Lung (tissue), 17 donors: ENCODE measurements at places on chromosomes 13 and 19.

DNA sequence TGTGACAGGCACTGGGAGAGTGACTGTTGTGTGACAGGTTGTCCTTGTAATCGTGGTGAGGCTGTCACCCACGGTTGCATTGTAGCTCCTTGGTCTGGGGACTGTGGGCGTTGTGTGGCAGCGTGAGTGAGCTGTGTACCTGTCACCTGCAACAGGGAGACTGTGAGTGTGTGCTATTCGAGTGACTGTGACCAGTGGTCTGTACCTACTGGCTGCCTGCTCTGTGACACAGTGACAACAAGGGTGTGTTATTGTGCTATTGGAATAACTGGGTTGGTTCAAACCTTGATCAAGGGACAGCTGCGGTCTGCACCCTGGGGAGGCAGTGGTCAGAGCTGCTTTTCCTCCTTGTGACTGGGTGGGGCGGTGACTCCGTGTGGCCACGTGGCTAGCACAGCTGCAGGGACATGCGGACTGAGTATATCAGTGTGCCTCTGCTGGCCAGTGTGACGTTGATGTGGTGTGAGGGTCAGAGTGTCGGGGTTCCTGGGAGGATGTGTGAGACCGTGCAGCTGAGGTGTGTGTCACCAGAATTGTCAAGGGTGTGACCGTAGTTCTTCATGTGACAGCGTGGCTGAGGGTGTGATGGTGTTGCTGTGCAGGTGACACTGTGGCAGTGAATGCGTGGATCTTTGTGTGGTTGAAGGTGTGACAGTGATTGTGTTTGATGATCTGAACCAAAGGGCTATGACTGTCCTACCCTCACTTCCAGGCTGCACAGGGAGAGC is 10.1 kb upstream of the NFIX start:
- DNase-seq, result peak; percentile 43

DNA sequence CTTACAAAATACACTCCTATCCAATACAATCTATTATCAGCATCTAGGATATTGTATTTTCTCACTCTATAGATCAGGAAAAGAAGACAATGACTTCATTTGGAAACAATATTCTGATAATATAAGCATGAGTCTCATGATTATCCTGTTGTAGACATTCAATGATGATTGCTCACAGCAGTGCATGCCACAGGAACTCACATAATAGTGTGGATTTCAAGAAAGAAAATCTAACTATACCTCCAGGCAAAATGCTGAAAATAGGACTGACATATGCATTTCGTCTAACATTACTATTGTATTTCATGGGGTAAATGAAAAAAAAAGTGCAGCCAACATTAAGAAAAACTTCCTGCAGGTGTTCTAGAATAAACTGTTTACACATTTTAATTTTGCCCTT is 122.6 kb downstream of the POSTN start:
- no peak for DNase-seq

DNA sequence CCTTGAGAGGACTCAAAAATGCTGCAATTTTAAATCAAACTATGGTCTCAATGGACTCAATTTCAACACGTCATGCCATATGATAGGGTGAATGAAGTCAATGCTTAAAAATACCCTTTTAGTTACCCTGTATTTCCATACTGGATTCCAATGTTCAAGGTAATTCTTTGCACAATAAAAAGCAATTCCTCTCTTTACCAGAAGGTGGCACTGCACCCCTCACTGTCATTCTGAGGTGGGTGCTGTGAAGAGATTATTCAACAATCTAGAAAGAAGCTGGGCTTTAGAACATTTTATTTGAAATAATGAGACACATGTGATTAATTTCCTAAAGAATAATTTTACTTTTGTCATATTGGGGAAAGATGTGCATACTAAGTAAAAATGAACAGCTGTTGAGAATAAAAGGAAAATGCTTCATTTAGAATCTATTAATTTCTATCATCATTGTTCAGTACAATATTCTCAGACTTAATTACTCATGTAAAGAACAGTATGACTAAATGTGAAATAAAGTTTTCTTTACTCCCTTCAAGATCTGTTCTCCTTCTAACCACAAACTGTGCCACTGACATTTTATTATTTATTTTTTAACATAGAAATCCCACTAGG is 789.1 kb downstream of the GPC5 start:
- peak; percentile 64 for DNase-seq

GRCh38 chr19:38544569-38545315 is 73.0 kb downstream of the MAP4K1 start:
- no peak for DNase-seq

DNA sequence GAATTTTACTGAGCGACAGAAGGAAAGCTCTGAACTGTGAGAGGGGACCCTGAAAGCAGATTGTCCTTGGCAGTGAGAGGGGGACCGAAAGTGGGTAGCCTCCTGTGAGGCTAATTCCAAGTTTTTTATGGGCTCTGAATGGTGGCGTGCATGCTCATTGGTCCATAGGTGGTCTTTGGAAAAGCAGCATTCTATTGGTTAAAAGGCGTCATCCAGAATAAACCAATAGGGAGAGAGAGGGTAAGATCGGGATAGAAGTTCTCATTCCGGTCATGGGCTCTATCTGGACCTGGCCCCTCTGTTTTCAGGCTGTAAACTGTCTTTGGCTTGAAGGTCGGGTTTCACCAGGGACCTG is 539.8 kb upstream of the PCDH9 start:
- DNase-seq, result no peak

GRCh38 chr13:31794452-31794851 is 55.1 kb downstream of the RXFP2 start:
- DNase-seq, result no peak

DNA sequence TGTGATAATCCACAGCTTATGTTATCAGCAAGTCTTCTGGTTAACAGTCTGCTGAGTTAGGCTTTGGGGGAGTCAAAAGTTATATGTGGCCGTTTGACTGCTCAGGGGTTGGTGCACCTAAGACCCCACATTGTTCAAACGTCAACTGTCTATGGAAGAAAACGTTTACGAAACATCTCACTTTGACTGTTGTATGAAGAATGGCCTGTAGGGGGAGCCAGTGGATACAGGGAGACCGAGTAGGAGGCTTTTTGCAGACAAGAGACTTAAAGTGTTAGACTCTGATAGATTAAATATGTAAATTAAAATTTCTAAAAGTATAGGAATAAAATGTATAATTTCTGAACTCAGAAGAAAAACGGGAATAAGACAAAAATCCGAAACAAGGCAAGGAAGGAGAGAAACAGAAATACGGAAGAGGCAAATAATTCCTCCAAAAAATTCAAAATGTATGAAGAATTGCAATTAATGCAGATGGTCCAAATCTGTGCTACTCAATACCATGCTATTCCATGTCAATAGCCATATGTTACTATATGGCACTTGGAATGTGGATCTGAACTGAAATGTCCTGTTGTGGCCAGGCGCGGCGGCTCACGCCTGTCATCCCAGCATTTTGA is 37.8 kb downstream of the TNFSF14 start:
- DNase-seq, result peak; percentile 86

DNA sequence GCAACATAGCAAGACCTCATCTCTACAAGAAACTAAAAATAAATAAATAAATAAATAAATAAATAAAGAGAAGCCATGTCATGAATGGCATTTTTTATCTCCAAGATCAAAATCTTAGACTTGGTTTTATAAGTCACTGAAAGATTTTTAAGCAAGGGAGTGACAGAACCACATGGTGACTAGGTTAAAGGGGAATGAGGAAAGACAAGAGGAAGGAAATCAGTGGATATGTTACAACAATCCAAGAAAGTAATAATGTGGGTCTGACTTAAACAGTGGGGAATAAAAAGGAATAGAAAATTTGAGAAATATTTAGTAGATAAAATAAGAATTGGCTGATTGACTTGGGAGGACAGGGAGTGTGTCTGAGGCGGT is 18.8 kb upstream of the MED4 start:
- no peak for DNase-seq

DNA sequence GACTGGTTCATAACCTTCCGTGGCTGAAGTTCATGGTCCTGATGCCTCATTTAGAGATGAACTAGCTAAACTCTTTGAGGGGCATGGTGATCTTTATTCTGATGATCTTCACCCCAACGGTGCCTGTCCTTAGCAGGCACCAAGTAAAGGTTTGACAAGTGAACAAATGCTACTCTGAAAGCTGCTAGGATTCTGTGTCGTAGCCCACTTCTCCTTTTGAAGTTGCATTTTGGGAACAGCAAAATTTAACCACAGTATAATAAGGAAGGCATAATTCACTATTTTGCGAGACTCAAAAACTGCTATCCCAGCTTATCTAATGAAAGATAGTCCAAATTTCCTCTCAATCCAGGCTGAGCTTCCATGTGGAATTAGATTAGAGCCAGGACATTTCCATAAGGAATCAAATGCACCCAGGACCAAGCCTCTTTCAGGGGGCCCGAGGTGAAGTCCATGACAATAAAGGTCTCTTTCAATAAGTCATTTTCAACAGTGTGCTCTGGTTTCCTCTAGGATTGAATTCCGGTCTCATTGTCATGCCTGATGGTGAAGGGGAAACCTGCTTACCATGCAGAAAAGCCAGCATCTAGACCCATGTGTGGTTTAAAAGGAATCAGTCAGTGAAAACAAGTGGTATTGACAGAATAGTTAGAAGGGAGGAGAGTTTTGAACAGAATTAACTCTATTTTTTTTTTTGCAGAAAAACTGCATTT is 23.1 kb downstream of the SIAH3 start:
- no peak for DNase-seq

GRCh38 chr13:92137520-92137919 is 739.1 kb downstream of the GPC5 start:
- DNase-seq, result no peak

DNA sequence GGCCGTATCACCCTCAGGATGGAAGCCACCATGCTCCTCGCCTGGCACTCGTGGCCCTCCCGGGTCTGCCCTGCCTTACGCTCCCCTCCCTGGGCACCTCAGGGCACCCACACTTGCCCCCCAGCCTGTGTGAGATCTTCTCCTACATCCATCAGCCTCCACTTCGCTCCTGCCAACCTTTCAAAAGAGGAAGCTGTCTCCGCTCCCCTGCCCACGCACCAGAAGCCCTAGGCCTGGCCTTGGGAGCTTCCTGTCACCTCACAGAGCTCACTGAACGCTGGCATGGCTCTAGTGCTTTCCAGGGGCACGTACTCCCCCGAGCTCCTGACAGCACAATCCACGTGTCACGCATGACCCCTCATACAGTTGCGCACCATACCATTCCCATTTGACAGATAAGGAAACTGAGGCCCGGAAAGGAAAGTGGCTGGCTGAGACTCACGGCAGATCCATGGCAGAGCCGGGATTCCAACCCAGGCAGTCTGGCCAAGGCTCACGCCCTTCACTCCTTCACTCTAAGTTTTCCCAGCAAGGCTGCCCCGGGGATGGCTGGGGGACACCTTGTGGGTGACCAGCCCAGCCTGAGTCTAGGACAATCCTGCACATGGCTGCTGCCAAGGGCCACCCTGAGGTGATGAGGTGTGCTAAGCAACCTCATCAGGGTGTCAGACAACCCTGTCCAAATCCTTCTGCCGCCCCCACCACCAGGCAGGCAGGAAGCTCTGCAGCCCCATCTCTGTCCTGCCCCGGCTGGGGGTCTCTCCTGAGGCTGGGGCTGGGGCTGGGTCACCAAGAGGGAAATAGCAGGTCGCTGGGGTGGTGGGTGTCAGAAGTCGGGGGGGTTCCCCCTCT is 19.3 kb downstream of the PPP1R12C start:
- DNase-seq, result no peak

- DNase-seq, result no peak
These were observed 385.2 kb downstream of the PCDH20 start for GRCh38 chr13:61030445-61030844.

GRCh38 chr19:35790981-35791813 is 15.8 kb downstream of the ARHGAP33 start:
- DNase-seq, result no peak

DNA sequence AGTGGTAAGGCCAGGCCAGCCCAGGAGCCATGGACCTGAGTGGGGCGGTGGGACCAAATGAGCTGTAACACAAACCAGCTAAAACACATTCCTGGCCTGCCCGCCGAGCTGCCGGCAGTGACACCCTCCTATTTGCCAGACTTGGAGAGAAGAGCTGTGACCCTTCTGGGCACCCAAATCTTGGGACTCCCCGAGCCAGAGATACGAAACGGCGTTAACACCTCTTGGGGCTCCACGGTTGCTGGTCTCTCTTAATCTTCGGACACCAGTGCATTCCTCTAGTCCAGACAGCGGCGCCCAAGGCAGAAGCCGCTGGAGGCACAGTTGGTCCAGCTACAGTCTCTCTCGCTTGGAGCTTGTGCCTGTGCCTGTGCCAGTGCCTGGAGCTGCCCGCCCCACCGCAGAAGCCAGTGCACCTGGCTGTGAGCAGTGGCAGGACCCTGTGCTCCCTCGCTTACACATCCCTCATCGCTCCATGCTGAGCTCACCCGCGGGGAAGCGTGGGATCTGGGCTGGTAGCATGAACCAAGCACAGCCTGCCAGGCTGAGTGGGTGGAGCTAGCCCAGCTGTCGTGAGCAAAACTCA is 147.2 kb upstream of the KLHL1 start:
- no peak for DNase-seq

GRCh38 chr13:21059641-21060337 is 1.6 kb downstream of the LATS2 start:
- no peak for DNase-seq
